ENCODE measurements at places on chromosomes 5 and 9. TPM values are rescaled to one million over a fixed set of nuclear protein-coding genes. Genes with fewer than 3 reads are reported as not detected.

The RASEF gene
- total RNA-seq = 8.1 TPM

The SEMA6A gene
- 0.10 TPM for total RNA-seq

The PFN3 gene
- not detected for total RNA-seq

The KIF3A gene
- 8.0 TPM for total RNA-seq

The CNTLN gene
- total RNA-seq = 6.0 TPM

The TAF11L4 gene
- total RNA-seq = not detected

The OSMR gene
- total RNA-seq = 72.5 TPM

The SURF6 gene
- 24.7 TPM for total RNA-seq

The CAMK4 gene
- 0.20 TPM for total RNA-seq

The ZNF474 gene
- 0.19 TPM for total RNA-seq

The ROPN1L gene
- total RNA-seq = 2.9 TPM

The MED7 gene
- total RNA-seq = 15.1 TPM

The IL9 gene
- total RNA-seq = not detected

The TLR4 gene
- 0.07 TPM for total RNA-seq

The SNCAIP gene
- not detected for total RNA-seq

The ELAVL2 gene
- not detected for total RNA-seq

The EGFLAM gene
- total RNA-seq = 0.21 TPM

The PLK2 gene
- 42.5 TPM for total RNA-seq

The TOR1B gene
- total RNA-seq = 24.9 TPM

The MEIKIN gene
- not detected for total RNA-seq

The F2RL1 gene
- 265 TPM for total RNA-seq

The EPB41L4B gene
- total RNA-seq = 17.8 TPM

The SLC46A2 gene
- total RNA-seq = not detected

The EGR1 gene
- 12.8 TPM for total RNA-seq

The CEMIP2 gene
- total RNA-seq = 63.4 TPM

The LCN1 gene
- total RNA-seq = not detected

The CCL21 gene
- not detected for total RNA-seq

The CAPSL gene
- total RNA-seq = not detected

The SPATA31D4 gene
- not detected for total RNA-seq

The TICAM2 gene
- total RNA-seq = 1.6 TPM

The OTULINL gene
- total RNA-seq = 14.1 TPM

The AMBP gene
- 7.5 TPM for total RNA-seq

The PCDHGC3 gene
- total RNA-seq = 5.1 TPM

The TLX3 gene
- total RNA-seq = not detected

The SCAMP1 gene
- 23.3 TPM for total RNA-seq

Data from A549 treated with Mapracorat at 1 μM for 4 hours (cell line).